ENCODE measurements at places on chromosomes 7 and 10. TPM values are rescaled to one million over a fixed set of nuclear protein-coding genes. Genes with fewer than 3 reads are reported as not detected.

SH2B2 gene
- 1.9 TPM for total RNA-seq

VWA2 gene
- total RNA-seq, result not detected

SPDYE6 gene
- total RNA-seq, result not detected

RBP4 gene
- total RNA-seq, result not detected

MEOX2 gene
- total RNA-seq, result not detected

DNA sequence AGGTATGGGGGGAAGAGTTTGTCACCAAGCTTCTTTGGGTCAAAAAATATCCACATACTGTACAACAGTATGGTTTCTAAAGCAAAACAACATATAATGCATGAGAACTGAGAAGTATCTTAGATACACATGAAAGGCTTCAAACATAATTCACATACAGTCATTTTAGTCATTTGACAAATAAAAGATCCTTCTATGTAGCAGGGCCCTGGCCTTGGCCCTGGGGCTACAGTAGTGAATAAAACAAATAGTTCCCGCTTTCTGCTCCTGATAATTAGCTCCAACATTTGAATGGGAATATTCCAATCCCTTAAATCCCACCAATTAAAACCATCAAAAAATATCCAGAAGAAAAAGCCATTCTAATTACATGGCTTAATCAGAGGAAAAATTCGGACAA, 51.3 kb downstream of the MALSU1 start:
- no peak overlapping the region for H3K4me3 ChIP-seq
- no peak for DNase-seq
- H3K27me3 ChIP-seq, result no peaks in the 10 kb centered on the region
- no peak overlapping the region for H3K27ac ChIP-seq

GRCh38 chr7:13017333-13017857, 330.0 kb downstream of the ARL4A start:
- DNase-seq, result no peak
- no peaks in the 10 kb centered on the region for H3K4me1 ChIP-seq
- no peak overlapping the region for H3K4me3 ChIP-seq
- H3K27me3 ChIP-seq, result peaks cover 2% of the 10 kb centered on the region
- H3K27ac ChIP-seq, result no peak overlapping the region

- H3K36me3 ChIP-seq, result peaks cover 55% of the 10 kb centered on the region
- peak overlapping the region; percentile 87 for H3K4me3 ChIP-seq
- no peaks in the 10 kb centered on the region for H3K27me3 ChIP-seq
- H3K27ac ChIP-seq, result peak overlapping the region; percentile 98
- peaks cover 57% of the 10 kb centered on the region for H3K4me1 ChIP-seq
- no peak for DNase-seq
Measured at GRCh38 chr10:95831515-95831914, 75.6 kb downstream of the ENTPD1 start.

DNA sequence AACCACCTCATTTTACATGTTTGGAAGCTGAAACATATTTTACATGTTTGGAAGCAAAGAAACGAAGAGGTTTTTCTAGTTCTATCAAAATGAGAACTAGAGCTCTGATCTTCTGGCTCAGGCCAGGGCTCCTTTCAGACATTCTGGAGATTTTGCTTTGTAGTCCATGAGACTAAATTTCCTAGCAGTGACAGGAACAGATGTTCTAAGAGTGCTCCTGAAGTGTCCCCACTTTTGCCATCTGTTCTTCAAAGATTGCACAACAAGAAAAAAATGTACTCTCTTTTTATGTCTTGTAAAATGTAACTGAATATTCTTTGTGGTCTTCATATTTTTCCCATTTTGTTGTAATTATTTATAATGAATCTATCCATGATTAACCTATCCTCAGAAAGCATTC, 196.4 kb upstream of the PCLO start:
- DNase-seq, result no peak
- H3K4me1 ChIP-seq, result no peaks in the 10 kb centered on the region
- H3K27me3 ChIP-seq, result no peaks in the 10 kb centered on the region
- no peak overlapping the region for H3K27ac ChIP-seq
- no peak overlapping the region for H3K4me3 ChIP-seq

DNA sequence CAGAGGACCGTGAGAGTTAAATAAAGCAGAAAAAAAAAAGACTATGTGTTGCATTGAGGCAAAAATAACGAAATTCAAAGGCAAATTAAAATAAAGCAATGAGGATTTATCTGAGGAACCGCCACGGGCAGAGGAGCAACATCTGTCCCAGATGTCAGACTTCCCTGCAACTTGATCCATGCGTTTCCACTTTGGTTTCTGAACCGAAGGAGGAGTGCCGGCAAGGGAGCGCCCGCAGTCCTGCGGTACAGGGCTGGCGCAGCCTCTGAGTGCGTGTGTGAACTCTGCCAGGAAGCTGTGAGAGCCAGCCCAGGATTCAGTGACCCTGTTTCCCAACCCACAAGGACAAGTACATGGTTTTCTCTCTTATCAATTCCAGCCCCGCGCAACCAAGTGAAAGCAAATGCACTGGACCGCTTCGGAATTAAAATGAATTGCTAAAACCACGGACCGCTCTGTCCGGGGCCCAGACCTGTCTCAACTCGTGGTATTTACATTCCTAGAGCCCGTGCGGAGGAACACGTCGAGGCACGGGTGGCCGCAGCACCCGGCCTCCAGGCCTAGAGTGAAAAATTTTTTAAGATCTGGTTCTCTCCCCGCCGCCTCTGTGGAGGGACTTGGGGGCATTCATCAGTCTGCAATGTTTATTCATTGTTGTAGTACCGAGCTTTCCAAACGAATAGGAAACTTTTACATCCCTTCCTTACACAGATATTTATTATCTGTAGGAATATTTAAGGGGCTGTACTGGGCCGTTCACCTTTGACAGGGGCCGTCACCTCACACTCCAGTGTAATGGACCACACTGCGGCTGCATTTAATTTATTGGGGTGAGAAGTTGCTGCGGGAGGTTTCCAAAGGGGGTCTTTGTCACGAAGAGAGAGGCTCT, 291.5 kb upstream of the NFE2L3 start:
- H3K4me1 ChIP-seq, result peaks cover 48% of the 10 kb centered on the region
- H3K27me3 ChIP-seq, result peaks cover 37% of the 10 kb centered on the region
- peaks cover 14% of the 10 kb centered on the region for H3K36me3 ChIP-seq
- DNase-seq, result no peak
- no peak overlapping the region for H3K4me3 ChIP-seq

Measured in activated T-helper 2 cell treated with anti-CD3 and anti-CD28 coated beads, Interferon-gamma antibody, Interleukin-2, Interleukin-4, amounts not matched to agents 10 μg/mL and 5 μg/mL and 100 μg/mL, durations not matched to agents 14 hours and 24 hours and 36 hours (primary cell).